Activated naive CD4-positive, alpha-beta T cell (primary cell): ENCODE measurements at places on chromosomes 1 and 21.

GRCh38 chr1:52436817-52437216 is 32.4 kb downstream of the PRPF38A start:
- DNase-seq = no peak

DNA sequence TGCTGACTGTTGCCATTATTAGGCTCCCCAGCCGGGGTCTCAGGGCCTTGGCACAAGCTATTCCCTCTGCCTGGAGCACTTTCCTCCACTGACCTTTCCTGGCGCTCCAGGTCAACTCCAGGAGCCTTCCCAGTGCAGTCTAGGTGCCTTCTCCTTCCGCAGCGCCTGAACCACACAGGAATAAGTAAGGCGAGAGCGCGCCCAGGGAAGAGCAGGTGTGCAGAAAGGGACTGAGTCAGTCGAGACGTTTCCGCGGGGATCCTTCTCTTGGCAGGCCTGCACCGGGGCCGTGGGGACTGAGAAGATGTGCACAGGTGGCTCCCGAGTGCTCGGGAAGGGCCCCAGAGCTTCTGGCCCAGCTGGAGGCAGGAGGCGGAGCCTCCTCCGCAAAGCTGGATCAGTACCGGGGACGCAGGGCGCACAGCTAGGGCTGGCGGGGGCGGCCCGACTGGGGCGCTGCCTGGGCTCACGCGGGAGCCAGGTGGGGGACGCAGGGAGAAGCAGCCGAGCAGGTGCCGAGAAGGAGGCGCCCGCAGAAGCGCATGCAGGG is 765 bp upstream of the BMP8A start:
- DNase-seq = no peak

DNA sequence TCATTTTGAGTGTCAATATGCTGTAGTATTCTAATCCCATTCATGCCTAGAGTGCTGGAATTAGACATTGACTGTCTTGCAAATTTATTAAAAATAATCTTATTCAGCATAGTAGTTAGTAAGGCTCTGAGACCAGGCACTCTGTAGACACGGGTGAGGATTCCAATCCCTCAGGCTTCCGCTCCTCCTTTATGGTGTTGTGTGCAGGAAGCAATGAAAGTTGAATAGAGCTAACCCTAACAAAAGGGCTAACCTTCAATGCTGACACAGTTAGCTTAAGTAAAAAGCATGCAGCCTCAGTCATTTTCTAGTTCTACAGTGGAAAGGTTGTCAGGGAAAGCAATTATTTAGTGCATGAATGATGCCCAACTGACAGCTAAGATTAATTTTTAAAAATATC is 199.6 kb upstream of the SGIP1 start:
- no peak for DNase-seq

- no peak for DNase-seq
Measured at GRCh38 chr1:48540587-48540986, 68.6 kb upstream of the SPATA6 start.

GRCh38 chr21:18026359-18026758 is 207.2 kb upstream of the C21orf91 start:
- DNase-seq = no peak

GRCh38 chr1:89286549-89287180 is 14.0 kb upstream of the GBP5 start:
- DNase-seq = no peak

- no peak for DNase-seq
Measured at GRCh38 chr1:62438163-62438562, 1.3 kb downstream of the USP1 start.

- DNase-seq = no peak
Measured at GRCh38 chr1:173342736-173343135, 134.4 kb upstream of the PRDX6 start.

GRCh38 chr21:46002841-46003574 is 21.4 kb downstream of the COL6A1 start:
- DNase-seq = no peak

GRCh38 chr1:9912264-9912936 is 2.3 kb upstream of the CTNNBIP1 start:
- DNase-seq = no peak

- DNase-seq = no peak
Measured at GRCh38 chr1:111769517-111770146, 13.9 kb downstream of the DDX20 start.

DNA sequence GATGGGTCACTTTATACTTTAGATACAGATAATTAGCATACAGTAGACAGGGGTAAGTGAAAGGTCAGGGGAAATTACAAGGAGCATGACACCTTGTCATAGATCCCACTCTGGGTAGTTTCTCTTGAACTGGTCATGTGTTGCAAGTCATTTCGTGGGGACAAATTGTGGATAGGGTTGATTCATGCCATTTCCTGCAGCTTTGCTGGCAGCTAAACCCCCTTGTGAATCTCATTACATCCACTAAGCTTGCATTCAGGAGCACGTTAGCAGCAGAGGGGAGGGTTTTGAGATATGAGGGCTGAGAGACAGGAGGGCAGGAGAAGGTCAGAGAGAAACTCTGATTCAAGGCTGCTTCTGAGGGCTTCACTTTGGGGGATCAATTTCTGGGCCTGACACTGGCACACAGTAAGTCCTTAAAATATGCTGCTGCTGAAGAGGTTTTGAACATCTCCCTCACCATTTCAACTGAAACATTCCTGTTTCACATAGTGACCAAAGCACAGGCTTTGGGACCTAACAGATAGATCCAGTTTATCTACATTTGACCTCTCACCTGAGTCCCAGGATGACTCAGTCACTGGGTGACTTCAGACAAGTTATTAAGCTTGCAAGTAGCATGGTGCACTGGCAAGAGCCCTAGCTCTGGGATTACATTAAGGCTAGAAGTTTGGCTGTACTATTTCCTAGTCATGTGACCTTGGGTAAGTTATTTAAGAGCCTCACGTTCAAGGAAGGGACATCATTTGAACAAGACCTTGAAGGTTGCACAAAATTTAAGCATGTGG is 206.0 kb upstream of the USP24 start:
- DNase-seq = no peak

- DNase-seq = no peak
Measured at GRCh38 chr1:191788551-191788950, 369.7 kb upstream of the RGS18 start.

DNA sequence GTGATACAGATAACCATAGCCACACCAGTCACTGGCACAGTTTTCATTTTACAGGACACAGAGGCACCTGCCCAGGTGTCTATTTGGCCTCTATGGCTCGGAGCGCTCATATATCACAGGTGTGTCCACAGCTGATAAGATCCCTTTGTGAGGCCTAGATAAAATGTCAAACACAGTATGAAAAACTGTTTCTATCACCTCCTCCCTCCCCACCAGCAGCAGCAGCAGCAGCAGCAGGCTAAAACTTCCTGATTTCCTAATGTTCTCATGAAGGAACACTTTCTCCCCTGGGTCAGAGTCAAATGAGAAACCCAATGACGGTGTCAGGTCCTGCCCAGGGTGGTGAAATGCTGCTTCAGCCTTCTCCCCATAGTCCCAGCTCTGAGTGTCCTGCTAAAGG is 24.4 kb downstream of the ELAPOR1 start:
- no peak for DNase-seq

- DNase-seq = no peak
Measured at GRCh38 chr1:70567167-70567566, 156.1 kb downstream of the CTH start.

GRCh38 chr1:65055747-65056146 is 89.4 kb upstream of the JAK1 start:
- no peak for DNase-seq

DNA sequence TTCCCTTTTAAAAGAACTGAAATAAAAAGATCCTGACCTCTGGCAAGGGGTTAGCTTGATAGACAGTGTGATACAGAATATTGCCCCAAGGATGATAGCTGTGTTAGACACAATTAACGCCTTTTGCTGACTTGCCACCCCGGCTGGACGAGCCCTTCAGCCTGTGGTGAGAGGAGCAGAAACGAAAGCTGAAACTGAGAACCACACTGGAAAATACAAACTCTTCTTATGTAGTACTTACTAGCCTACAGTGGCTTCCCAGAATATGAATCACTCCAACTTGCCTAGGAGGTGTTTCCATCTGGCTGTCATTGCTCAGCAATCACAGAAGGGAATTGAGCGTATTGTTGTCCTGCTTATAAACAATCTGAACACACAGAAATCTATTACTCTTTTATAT is 22.9 kb downstream of the SAMSN1 start:
- DNase-seq = no peak

- DNase-seq = no peak
Measured at GRCh38 chr1:31647106-31647505, 2.4 kb upstream of the PEF1 start.

GRCh38 chr21:22900490-22900889 is 1902.3 kb downstream of the NCAM2 start:
- DNase-seq = no peak

GRCh38 chr1:103527331-103527730 is 1.8 kb downstream of the RNPC3 start:
- no peak for DNase-seq

DNA sequence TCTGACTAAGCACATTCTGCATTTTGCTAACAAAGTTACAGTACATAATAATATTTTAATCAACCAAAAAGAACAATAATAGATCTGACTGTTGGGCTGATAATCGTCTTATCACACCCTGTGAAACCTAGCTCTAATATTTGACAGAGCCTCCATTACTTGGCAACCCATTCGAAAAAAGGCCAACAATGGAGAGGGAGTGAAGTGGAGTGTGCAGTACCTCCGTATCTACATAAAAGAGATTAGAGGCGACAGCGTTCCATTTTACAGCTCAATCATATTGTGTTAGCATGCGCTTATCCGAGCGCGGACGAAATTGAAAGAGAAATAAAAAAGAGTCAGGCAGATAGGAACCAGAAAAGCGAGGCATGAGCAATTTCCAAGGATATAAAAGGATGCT is 137.3 kb upstream of the USH2A start:
- no peak for DNase-seq

DNA sequence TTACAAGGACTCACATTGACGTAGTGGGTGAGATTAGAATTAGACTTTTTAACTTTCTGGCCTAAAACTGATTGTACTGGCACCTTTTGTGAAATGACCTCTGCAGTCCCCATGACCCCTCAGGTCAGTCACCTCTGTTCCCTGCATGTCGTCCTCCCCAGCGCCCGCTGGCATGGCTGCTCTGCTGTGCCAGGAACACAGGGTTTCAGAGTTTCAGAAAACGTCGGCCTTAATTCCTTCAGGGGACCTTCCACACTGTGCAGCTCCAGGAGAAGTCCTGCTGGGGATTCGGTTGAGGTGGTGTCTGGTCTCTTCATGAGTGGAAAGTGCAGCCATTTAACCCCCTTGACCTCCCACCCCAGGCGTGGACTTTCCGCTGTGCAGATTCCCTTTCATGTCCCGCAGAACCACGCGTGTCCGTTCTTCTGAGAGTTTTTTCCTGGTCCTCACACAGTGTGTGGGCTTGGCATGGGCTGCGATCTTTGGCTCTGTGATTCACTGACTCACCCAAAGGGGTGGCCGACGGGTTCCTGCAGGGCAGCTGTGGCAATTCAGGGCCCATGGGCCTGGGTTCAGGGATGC is 158.4 kb upstream of the COL6A1 start:
- no peak for DNase-seq

DNA sequence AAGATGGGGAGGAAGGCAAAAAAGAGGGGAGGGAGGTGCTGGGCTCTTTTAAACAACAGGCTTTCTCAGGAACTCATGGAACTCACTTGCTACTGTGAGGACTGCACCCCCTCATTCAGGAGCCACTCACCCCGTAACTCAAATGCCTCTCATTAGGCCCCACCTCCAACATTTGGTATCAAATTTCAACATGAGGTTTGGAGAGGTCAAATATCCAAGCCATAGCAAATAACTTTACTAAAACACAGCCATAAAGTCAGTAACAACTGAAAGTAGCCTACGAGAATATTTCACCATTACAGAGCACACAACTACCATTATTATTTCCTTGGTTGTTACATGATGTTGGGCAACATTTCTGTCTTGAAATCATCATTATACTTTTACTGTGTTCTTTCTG is 13.1 kb upstream of the DMRTB1 start:
- DNase-seq = no peak

- peak; percentile 76 for DNase-seq
Measured at GRCh38 chr1:1200876-1201810, 5.2 kb downstream of the TNFRSF18 start.

- DNase-seq = peak; percentile 34
Measured at GRCh38 chr1:44808938-44809917, 905 bp downstream of the BTBD19 start.

DNA sequence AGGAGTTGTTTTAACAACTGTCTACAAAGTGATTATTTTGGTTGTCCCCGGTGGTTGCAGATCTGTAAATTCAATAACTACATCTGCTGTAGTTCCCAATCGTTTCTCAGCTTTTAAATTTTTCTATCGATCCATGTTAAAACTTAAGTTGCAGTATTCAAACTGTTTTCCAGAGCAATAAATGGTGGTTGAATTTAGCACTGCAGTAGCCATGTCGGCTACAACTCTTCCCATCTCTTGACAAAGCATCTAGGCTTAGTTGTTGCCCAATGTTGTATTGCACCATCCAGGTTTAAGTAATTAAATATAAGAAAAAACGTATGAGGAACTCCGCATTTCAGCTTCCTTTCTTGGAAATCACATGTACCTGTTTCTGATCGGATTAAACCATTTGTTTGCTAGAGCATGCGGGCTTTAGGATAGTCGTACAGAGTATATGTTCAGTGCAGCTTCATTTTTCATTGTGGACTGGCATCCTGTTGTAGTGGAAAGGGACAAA is 996 bp downstream of the CNIH4 start:
- no peak for DNase-seq

DNA sequence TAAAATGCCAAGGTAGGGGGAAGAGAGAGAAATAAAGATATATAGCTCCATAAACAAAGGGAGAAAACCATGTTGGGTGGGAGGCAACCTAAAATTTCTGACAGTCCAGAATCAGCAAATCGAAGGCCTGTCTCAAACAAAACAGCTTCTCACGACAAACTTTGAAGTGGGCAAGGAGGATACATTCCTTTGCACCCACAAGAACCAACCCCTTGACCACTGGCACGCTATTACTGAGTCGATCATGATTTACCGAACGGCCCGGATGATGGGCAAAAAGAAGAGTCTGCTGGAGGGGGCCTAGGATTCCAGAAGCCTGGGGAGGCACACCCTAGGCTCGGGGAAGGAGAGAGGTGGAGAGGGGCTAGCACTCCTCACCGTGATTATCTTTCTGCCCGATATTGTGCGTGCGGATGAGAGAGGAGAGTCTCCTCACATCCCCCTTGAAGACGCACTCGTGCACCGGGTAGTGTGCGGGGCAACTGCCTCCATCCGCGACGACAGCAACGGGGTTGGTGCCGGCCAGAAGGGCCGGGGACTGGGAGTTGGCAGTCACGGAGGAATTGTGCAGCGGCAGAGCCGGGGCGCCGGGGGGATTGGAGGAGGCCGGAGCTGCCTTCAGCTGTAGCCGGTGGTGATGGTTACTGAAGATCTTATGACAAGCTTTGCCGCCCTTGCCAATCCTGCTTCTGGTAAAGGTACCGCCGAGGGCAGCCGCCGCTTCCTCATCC is 756 bp downstream of the ANKRD13C start:
- DNase-seq = peak; percentile 34

DNA sequence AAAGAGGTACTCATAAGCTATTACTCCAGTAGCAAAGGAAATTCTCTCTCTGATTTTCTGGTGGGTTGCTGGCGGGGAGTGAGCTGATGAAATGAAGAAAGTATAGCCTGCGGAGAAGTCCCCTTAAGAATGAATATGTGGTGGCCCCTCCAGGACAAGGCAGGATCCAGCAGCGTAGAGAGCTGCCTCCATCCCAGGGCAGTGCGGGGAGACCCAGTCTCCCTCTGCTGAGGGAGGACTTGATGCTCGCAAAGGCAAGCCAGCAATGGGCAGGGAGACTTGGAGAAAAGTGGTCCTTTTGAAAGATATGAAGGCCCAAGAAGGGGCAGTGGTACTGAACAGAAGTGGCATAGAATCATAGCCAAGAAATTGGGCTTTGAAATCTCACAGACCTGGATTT is 106.0 kb upstream of the SLC44A3 start:
- no peak for DNase-seq
